Anterior cingulate cortex (tissue), 58 donors: ENCODE measurements at places on chromosomes 5 and 9.

GRCh38 chr5:79456890-79457583 is 56.9 kb downstream of the HOMER1 start:
- DNase-seq = no peak

- peak; percentile 51 for DNase-seq
Measured at GRCh38 chr9:113376634-113377567, at the start of gene HDHD3. HDHD3 (minus strand) TSS chr9:113376986; CDS start chr9:113374354, 2,632 bp downstream.

GRCh38 chr9:18721267-18721994 is 247.5 kb downstream of the ADAMTSL1 start:
- DNase-seq = no peak

GRCh38 chr9:15641291-15641690 is 88.4 kb downstream of the CCDC171 start:
- no peak for DNase-seq

- peak; percentile 64 for DNase-seq
Measured at GRCh38 chr5:68239487-68239886, 23.9 kb downstream of the PIK3R1 start.

- DNase-seq = no peak
Measured at GRCh38 chr5:173613433-173614159, 2.9 kb downstream of the BOD1 start.

DNA sequence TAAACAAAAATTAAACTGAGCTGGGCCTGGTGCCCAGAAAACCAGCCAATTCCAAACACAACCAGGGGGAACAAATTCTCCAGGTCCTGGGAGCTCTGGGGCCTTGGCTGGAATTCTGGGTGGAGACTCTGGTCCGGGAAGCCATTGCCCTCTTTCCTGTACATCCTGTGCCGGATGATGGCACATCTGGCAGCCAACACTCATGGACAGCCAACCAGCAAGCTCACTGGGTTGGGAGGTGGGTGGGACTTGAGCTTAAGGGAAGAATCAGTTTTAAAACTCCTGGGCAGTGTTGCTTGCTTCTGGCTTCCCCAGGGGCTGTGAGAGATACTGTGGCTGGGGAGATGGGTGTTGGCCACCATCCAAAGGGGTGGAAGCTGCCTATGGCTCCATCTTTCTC is 56.1 kb downstream of the PCDH1 start:
- no peak for DNase-seq

- DNase-seq = peak; percentile 12
Measured at GRCh38 chr5:168086104-168086610, 205.3 kb upstream of the WWC1 start.

DNA sequence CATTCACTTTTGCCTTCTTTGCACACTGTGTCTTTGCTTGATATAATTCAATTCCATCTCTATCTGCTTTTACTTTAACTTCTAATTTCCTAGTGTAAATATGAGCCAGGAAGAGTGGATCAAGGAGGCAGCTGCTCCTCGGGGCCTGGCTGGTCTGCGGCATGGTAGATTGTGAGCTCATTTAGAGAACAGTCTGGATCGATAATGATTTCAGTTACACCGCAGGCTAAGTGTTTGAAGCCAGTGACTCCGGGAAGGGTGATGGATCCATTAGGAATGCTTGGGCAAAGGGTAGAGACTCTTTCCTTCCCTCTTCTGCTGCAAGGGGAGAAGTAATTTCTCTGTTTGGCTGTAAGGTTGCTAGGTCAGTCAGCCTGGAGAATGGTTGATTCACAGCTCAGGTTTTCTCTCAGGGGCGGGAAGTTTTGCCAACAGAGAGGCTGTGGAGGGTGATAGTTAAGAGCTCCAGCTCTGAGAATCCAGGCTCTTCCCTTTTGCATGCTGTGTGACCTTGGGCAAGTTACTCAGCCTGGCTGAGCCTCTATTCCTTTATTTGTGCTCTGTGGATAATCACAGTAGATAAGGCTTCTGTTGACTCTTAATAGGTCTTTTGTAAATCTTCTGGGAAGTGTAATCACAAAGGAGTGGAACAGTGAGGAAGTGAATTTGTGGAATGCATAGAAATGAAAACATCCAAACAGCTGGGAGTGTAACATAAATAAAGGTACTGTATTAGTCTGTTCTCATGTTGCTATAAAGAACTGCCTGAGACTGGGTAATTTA is 99.1 kb downstream of the PTTG1 start:
- DNase-seq = no peak

DNA sequence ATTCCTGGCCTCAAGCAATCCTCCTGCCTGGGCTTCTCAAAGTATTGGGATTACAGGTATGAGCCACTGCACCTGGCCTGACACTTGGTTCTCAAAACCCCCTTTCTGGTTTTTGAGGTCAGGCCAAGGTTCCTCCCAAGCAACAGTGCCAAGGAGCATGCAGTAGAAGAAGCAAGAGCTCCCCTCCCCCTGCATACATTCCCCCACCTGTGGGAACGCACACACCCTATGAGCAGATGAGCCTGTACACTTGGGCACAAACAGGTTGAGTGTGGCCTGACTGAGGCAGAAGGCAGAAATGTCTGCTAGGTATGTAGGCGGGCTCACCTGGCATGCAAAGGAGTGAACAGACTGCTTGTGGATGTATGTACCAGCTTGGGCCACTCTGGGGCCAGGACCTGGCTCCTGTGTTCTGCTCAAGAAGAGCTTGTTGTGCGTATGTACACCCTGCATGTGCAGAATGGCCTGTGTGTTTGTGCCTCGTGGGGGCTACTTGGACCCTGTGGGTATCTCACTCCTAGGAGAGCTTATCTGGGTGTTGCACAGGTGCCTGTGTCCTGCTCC is 1.7 kb downstream of the GPRIN1 start:
- DNase-seq = no peak

DNA sequence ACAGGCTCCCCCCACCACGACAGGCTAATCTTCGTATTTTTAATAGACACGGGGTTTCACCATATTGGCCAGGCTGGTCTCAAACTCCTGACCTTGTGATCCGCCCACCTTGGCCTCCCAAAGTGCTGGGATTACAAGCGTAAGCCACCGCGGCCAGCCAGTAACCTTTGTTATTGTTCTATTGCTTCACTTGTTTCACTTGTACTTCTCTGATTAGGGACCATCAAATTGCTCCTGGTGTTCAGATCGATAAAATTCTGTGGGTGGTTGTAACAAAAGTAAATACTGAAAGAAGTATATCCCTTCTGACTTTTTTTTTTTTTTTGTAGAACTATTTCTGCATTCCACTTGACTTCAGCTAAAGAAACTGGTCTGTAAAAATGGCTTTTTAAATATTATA is 445.5 kb upstream of the CDH10 start:
- no peak for DNase-seq

DNA sequence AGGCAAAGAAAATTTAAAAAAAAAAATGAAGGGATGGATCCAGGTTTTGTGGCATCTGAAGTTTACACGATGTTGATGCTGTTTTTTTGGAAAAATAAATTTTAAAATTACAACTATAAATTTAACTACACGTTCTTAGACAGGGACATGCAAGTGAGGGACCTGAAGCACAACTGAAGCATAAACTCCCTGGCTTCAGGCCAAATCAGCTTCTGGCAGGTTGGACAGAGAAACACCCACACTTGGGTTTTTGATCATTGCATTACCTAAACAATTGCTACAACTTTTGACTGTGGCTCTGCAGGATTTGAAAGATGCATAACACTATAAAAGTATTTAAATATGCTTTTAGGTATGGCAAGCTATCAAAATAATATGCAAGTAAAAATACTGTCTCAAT is 1318.3 kb upstream of the DMAC1 start:
- DNase-seq = no peak

DNA sequence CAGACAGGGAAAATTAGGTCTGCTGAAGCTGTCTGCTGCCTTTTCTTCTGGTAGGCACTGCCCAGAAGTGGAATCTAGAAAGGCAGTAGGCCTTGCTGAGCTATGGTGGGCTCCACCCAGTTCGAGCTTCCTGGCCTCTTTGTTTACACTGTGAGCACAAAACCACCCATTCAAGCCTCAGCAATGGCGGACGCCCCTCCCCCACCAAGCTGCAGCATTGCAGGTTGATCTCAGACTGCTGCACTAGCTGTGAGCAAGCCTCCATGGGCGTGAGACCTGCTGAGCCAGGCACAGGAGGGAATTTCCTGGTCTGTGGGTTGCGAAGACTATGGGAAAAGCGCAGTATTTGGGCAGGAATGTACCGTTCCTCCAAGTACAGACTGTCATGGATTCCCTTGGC is 18.5 kb downstream of the AGTPBP1 start:
- no peak for DNase-seq

GRCh38 chr5:171702135-171702770 is 83.4 kb upstream of the SMIM23 start:
- DNase-seq = no peak

GRCh38 chr5:121630402-121630801 is 221.3 kb upstream of the FTMT start:
- peak; percentile 3 for DNase-seq

DNA sequence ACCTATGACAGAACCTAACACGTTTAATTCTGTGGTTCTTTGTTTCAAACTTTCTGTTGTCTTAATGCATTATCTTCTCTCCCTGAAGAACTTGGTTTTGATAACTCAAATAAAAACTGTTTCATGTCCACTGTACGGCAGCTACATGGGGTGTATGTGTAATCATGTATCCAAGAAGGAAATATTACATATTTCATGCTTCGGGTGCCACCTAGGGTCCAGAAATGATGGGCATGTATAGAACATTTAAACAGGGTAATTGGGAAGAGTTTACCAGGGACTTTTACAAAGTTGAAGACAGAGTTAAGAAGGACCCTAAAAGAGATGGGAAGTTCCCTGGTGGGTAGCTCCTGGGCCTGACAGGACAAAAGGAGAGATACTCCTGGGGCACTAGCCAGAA is 291.3 kb downstream of the FBXL7 start:
- DNase-seq = no peak

- DNase-seq = peak; percentile 59
Measured at GRCh38 chr5:82922086-82922734, 155.0 kb downstream of the TMEM167A start.

DNA sequence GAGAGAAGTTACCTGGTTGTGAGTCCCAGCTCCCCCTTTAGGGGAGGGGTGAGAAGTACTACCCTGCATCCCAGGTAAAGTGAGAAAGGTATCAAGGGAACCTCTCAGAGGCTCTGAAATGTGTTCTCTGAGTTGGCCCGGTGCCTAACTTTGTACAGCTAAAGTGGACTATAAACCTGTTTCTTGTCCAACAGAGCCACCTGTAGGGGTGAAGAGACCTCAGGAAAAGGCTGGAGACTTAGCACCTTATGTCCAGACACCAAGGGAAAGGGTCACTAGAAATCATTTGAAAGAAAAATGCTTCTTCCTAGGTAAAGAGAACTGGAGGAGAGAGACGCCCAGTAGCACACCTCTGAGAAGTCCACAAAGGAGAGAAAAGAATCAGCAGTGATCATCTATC is 108.3 kb upstream of the KIF2A start:
- no peak for DNase-seq

DNA sequence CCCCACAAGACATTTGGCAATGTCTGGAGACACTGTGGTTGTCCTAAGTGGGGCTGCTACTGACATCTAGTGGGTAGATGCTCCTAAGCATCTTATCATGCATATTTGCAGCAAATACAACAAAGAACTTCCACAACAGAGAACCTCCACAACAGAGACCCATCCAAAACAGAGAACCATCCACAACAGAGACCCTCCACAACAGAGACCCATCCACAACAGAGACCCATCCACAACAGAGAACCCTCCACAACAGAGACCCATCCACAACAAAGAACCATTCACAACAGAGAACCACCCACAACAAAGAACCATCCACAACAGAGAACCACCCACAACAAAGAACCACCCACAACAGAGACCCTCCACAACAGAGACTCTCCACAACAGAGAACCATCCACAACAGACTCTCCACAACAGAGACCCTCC is 32.8 kb downstream of the ARPC5L start:
- DNase-seq = no peak

DNA sequence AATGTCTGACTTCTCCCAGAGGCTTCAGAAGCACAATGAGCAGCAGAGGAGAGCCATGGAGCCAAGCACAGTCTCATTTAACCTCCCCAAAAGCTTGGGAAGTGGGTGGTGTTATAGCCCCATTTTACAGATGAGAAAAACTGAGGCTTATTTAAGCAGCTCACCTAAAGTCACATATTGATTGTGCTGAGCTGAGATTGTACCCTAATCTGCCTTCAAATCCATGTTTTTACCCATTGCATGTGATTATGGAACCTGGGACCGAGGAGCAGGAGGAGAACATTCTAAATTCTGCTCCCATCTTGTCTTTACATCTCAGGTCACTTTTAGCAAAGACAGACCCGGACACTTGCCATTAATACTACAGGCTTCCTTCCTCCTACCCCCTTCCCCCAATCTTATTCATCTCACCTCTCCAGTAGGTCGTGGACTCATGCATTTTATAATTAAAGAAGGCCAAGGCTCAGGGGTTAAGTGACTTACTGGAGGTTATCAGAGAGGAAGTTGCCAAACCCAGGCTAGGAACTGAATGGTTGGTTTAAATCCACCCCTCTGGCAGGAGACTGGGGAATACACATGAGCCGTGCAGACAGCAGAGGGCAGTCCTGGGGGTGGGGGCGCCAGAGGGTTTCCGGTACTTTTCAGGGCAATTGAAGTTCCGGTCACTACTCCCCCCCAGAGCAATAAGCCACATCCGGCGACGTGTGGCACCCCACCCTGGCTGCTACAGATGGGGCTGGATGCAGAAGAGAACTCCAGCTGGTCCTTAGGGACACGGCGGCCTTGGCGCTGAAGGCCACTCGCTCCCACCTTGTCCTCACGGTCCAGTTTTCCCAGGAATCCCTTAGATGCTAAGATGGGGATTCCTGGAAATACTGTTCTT is 51.0 kb upstream of the IL17B start:
- no peak for DNase-seq

- no peak for DNase-seq
Measured at GRCh38 chr5:127705120-127705892, 2.1 kb downstream of the CCDC192 start.

DNA sequence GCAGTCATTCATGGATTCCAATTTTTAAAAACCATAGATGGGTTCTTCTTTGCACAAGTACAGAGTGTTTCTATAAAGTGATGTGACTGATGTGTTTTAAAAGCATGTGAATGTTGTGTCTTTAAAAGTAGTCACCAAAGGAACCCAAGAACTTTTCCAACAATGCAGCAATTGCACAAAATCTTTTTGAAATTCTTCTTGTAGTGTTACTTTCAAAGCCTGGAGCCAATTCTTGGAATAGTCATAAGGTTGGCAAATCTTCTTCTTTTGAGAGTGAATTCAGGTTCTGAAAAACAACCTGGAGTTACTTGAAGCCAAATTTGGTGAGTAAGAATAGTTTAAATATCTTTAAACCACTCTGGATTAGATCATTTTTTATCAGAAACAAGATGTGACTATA is 10.5 kb downstream of the GRAMD2B start:
- no peak for DNase-seq

DNA sequence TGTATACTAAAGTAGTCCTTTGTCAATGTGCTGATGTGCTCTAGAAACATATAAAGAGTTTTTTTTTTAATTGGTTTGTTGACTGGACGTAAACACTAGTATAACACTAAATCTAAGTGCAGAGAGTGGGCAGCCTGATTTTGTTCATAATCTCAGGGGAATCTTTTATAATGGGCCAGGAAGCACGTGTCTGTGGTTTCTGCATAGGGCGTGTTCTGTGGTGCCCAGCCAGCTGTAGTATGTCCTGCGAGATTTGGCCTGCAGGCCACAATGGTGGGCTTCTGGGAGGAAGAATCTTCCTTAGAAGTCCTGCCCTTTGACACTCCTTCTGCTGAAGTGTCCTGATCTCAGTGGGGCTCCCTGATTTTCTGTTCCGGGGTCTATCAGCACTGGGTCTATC is 49.0 kb upstream of the DHFR start:
- DNase-seq = no peak

- peak; percentile 66 for DNase-seq
Measured at GRCh38 chr9:93143830-93144530, 9.9 kb upstream of the NINJ1 start.
